ENCODE measurements at places on chromosomes 5 and 9.

DNA sequence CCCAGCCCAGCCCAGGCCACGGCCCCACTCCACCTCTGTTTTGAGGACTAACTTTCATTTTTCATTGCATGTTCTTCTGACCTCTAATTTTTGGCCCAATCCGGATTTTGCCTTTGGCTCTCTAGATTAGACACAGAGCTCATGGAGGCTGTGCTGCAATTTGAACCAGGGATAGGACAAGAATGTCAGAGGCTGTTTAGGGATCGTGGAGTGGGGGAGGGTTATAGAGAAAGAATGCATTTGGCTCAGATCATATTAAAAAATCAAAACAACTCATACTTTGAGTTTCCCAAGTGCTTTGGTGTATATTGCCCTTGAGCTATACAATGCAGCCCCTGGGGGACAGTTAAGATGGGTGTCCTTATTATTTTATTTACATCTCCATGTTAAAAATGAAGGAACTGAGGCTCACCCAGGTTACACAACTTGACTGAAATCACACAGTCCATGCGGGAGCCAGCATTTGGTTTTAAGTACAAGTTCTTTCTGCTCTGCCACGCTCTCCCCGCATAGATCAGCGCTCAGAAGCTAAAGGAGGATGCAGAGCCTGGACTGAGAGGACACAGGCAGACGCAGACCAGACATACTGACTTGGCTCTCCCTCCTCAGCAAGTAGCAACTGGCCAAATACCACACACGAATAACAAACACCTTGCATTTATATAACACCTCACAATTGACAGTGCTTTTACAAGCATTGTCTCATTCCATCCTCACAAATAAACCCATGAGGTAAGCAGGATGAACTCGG is 126.4 kb upstream of the RAI14 start:
- DNase-seq = no peak

DNA sequence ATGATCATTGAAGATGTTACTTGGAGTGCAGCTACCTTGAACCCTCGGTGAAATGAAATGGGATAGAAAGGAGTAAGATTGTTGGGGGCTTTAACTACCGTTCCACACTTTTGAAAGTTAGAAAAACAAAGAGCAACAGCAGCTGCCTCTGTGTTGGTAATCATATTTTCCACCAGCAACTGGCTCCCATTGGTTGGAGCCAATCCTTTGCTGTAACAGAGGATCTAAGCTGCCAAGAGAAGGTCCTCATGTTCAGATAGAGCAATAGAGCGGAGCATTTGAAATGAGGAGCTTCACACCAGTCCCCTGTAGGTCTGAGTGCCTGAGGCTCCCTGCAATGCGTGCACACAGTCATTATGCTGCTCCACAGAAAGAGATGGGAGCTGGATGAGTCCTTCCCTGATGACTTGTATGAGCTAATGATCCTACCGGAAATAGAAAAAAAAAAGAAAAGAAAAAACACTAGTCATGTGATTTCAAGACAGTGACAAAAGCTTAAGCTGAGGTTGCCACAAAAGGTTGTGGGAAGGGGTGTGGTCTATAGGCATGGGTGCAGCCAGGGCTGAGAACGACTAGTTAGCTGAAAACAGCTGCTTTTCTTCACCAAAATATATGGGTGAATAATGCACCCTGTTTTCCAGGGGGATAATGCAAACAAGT is 300.7 kb downstream of the MLLT3 start:
- no peak for DNase-seq

- no peak for DNase-seq
Observed at GRCh38 chr5:112795342-112795741, 57.7 kb downstream of the APC start.

DNA sequence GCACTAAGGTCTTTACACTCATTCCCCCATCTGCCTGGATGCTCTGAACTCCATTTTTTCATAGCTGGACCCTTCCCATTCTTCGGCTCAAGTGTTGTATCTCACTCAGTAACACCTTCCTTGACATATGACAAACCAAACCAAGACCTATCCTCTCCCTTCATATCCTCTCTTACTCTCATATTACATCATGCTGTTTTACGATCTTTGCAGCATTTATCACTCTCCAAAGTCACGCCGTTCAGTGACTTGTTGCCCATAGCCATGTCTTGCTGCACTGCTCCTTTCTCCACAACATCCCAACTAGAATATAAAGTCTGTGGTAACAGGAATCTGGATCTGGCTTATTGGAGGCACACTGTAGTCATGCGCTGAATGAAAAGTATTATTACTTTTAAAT is 923.6 kb upstream of the DMAC1 start:
- DNase-seq = no peak

DNA sequence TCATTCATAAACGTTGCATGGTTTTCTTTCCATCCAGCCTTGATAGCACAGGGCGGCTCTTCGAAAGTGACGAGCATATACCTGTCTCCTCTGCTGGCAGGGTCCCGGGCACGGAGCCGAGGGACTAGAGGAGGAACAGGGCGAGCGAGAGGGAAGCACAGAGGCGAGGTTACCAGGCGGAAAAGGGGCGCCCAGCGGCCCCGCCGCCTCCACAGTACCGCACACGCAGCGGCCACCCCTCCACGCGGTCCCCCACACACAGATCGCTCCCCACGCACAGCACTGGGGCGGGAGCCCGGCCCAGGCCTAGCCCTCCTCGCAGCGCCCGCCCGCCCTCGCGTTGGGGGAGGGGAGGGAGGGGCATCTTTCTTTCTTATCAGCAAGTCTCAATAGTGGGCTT is 296.6 kb upstream of the DAB2 start:
- DNase-seq = no peak

DNA sequence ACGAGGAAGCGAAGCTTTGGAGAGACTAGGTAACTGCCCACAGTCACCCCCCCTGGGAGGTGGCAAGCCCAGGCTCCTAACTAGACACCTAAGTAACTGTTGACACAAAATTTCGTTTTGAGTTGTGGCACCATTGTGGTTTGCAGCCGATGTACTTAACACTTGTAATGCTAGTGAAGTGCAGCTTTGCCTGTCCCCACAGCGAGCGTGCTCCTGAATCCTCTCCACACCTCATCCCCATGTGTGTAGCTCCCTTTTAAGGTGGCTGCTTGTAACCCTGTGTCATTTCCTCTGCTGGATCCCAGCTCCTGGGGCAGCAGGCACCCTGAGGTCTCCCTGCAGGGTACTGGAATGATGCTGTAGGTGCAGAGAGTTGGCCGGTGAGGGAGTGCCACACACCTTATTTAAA is 114.9 kb downstream of the TRIO start:
- DNase-seq = no peak

GRCh38 chr9:133968428-133968827 is 23.7 kb downstream of the VAV2 start:
- no peak for DNase-seq

GRCh38 chr5:100890461-100891008 is 12.5 kb downstream of the ST8SIA4 start:
- DNase-seq = no peak

- no peak for DNase-seq
Observed at GRCh38 chr5:83000428-83000827, 76.8 kb downstream of the TMEM167A start.

DNA sequence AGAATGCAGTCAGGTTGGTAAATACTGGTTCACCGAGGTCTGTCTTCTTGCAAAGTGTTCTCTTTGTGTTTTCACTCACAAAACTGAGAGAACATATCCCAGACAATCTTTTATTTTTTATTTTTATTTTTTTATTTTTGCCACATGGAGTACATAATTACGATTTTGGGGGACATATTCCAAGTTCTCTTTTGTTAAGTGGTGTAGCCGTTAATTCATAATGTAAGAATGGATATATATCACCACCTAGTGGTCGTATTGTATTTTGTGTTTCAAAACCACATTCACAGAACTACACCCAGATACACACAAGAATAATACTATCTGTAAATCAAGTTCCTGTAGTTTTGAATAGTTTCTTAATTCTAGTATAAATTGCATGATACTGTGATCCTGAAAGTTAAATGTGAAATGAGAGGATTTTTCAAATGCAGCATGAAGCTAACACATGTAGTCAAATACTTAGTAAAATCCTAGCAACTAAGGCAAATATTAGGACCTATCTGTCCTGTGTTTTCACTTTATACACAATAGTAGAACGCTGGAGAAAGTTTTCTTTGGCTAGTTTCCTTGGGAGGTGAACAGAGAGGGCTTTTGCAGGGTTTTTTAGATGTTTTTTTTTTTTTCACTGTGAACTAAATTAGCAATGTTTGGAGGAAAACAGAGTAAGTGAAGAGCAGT is 92.7 kb downstream of the VCAN start:
- no peak for DNase-seq

GRCh38 chr9:127494304-127494702 is 43.0 kb downstream of the LRSAM1 start:
- DNase-seq = no peak
